ENCODE measurements at places on chromosomes 4 and X.

- DNase-seq, result no peak
Measured at GRCh38 chr4:107255114-107255513, 219.0 kb upstream of the DKK2 start.

DNA sequence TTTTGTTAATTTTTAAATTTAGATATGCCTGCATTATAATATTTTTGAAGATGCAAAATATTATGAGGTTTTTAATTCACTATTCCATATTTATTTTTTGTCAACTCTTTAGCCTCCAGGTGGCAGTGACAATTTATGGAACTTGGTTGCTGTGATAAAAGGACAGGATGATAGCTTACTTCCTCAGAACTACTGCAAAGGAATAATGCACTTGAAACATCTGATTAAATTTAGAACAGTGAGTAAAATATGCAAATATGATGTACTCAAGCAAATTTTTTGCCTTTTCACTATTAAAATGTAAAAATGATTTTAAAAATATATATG lies 45.1 kb downstream of the SPATA4 start:
- no peak for DNase-seq

DNA sequence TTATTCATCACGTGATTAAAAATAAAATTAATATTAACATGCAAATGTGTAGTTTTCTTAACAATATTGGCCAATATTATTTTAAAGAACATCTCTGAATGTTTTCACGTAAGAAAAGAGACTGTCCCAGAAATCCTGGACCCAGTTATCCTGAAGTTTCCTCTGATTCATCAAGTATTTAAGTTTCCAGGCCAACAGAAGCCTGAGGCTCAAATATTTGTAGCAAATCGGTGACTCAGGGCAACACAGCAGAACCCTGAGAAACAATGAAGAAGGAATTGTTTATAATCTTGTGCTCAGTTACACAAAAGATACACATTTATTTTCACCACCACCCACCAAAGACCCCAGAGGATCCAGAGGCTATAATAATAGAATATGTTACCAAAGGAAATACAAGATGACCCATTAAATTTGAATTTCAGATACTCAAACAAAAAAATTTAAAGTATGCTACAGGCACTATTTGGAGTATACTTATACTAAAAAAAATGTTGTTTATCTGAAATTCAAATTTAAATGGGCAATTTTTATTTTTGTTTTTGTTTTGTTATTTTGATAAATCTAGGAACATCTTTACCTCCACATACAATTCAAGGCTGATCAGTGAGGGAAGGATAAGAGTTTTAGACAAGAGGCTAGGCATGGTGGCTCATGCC lies 33.9 kb upstream of the SLC7A11 start:
- DNase-seq, result no peak

DNA sequence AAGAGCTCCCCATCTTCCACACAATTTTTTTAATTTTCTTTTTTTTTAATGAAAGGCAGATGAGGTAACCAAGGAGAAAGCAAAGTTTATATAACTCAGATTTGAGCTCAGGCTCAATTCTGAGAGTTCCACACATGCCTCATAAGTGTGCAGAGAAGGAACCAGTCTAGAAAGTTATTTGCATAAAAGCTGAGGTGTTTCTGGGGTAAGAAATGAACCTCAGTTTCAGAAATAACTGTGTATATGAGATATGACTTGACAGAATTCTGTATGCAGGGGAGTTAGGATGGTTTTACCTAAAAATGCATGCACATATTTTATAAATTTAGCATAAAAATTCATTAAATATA lies 51.3 kb downstream of the DTHD1 start:
- DNase-seq, result no peak

GRCh38 chrX:25108481-25108880 lies 92.7 kb upstream of the ARX start:
- DNase-seq, result no peak

DNA sequence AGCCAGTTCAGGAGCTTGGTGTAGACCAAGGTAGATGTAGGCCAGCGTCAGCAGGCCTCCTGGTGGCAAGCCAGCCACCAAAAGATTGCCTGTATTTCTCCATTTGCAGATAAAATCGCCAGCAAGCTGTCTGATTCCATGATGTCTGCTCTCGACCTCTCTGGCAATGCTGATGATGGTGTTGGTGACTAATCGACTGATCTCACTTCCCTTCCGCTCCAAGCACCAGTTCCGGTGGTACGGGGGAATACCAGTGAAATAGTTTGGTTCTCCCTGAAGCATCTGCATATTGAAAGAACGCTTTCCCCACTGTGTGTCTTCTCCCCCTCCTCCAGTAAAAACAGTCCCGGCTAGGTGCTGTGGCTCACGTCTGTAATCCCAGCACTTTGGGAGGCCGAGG lies 30.4 kb downstream of the GNL3L start:
- no peak for DNase-seq

- no peak for DNase-seq
Measured at GRCh38 chr4:6779667-6780565, 2.6 kb upstream of the KIAA0232 start.

DNA sequence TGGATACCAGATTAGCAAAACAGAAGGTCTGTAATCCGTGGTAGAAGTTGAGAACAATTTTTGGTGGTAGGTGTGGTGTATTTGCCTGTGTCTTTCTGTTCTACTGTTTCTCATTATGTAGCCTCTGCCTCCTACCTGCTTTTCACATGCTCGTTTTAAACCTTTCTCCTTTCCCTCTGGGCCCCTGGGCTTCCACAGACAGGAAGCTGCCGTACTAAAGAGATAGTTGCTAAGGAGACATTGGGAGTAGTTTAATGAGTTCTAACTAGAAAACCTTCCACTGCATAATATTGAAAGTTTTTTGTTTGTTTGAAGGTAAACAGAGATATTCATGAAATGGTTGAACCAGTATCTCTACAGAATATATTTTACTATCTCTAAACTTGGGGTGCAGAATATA lies 107.8 kb downstream of the STOX2 start:
- no peak for DNase-seq

DNA sequence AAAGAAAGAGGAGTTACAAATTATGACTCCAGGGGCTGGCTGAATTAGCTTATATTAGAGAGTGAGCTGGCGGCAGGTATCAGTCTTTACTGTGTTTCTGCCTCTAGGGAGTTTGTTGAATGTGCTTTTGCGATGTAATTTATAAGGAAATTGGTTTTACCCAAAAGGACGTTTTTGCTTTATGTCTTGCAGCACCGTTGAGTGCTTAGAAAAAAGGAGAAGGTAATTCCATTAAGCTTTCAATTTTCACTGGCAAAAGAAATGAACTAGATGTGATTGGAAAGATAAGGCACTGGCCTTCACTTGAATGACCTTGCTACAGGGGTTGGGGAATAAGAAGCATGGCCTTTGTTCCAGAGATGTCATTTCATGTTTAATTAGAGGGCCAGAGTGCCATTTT lies 74.9 kb upstream of the CBR4 start:
- no peak for DNase-seq

GRCh38 chrX:42934020-42934726 lies 156.2 kb upstream of the PPP1R2C start:
- no peak for DNase-seq

Measured in activated CD8-positive, alpha-beta memory T cell treated with anti-CD3 and anti-CD28 coated beads for 1 hour (primary cell).